ENCODE measurements at places on chromosomes 2 and 18.
A peak's percentile ranks its signal among the peaks of the same experiment; 100 is the strongest.

- DNase-seq = no peak
Observed at GRCh38 chr2:164514491-164514890, 106.8 kb downstream of the GRB14 start.

DNA sequence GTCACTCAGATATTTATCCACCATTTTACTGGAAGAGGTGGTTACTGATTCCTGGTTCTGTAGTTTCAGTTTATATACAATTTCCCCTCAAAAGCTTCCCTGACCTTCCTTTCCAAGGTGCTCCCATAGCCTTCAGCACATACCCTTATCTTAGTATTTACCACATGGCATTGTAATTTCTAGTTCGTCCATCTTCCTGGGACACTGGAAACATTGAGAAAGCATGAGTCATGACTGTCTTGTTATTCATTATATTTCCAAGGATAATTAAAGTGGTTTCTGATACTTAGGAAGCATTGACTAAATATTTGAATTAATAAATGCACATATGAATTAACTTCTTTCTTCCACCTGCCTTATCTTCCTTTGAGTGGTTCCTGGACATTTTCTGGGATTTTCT, 203.8 kb downstream of the ETAA1 start:
- peak; percentile 34 for DNase-seq

- DNase-seq = peak; percentile 24
Observed at GRCh38 chr2:69436596-69436937, 668 bp downstream of the NFU1 start.

DNA sequence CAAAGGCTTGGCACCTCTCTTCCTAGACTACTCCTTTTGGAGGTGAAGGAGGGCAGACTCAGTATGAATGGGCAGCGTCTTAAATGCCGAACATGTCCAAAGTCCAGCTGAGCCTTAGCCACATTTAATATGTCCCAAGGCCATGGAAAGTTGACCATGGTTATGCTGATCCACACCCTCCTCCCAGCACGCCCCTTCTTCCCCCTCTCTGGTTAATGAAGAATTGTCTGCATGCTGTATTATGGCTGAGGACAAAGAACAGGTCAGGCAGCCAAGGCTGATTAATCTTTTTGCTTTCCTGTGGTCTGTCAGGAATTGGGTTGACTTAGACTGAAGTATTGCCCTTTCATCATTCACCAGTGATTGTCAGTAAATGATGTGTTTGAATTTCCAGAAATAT, 5.8 kb upstream of the MYOM1 start:
- no peak for DNase-seq

DNA sequence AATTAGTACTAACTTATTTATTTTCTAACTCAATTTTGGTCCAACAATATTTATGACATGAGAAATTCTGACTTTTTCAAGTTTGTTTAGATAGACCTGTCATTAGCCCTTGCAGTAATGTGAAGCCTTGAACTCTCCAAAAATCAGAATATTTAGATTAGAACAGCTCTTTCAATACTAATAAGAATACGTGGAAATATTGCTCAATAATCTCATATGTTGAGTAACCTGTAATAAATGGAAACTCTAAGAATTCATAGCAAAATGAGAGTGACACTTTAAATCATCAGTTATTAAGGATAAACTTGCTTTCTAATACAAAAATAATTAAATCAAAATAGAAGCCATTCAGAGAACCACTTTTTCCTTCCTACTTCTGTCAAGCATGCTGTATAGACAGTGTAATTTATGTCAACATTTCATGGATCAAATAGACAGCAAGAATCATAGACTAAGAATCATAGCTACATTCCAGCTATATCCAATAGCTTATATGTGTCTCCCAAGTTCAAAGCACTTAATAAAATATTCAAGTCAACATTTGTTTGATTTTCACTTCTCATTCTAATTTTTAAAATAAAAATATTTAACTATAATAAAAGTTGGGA, 710.3 kb upstream of the SOX11 start:
- DNase-seq = no peak

DNA sequence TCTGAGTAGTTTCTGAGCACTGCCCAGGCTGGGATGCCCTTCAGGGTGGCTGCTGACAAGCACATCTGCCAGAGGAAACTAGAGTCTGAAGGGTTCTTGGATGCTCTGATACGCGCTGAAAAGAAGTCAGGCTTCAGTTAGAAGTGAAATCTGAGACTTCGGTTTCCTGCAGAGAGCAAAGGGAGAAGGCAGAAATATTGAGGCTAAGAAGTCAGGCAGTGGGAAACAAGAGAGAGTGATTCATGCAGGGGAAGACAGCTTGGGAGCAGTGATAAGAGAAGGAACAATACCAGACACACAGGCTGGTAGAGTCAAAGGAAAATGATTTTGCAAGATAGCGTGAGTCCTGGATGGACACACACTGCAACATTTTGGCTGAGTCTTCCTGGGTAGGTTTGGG, 51.0 kb upstream of the BOD1L2 start:
- no peak for DNase-seq

DNA sequence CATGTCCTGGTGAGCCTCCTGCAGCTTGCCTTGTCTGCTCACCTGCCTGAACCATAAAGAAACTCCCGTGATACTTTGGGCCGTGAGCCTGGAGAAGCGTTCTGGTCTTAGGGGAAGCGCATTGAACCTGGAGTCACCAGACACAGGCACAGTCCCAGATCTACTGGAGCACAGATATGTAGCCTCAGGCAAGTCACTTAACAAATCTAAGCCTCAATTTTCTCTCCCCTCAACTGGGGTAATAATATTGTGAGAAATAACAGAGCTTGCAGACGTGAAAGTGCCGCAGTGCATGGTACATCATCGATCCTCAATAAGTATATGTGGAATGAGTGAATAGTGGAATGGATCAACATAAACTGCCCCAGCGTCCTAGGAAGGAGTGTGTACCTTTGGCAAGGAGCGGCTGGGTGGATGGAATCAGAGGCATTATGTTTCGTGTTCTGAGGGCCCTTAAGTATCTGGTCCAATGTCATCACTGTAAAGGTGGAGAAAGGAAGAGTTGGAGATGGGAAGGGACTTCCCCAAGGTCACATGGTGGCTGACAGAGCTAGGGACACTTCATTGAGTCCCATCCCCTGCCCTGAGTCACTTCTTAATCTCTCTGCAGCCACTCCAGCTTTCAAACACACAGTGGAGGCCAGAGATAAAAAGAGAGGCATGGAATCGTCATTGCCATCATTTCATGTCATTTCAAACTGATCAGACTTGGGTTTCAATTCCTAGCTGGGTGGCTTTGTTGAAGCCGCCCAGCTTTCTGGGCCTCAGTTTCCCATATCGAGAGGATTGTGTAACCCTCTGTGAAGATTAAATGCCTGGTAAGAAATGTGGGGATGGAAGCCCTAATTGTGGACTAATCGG, 172.4 kb downstream of the DDX1 start:
- DNase-seq = no peak

GRCh38 chr2:121897335-121897970, 142.0 kb downstream of the TSN start:
- peak; percentile 40 for DNase-seq

- no peak for DNase-seq
Observed at GRCh38 chr2:121066526-121066925, 218.5 kb downstream of the TFCP2L1 start.

- no peak for DNase-seq
Observed at GRCh38 chr2:15851076-15851693, 89.2 kb upstream of the MYCN start.

- no peak for DNase-seq
Observed at GRCh38 chr2:145551686-145552085, 1031.8 kb upstream of the ZEB2 start.

- peak; percentile 61 for DNase-seq
Observed at GRCh38 chr18:12308386-12309100, 502 bp downstream of the TUBB6 start.

DNA sequence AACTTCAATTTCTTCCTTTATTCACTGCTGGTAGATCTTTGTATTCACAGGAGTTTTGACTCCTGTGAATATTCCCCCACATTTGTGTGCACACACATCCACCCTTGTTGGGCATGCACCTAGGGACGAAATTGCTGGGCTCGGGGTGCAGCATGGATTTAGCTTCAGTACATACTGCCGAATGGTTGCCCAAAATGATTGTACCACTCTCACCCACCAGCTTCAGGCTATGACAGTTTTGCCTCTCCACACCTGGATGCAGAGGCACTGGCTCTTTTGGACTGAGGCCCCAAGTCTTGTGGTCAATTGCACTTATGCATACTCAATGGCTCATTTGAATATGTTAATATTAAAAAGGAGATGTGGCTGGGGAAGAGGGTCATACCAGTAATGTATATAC, 65.1 kb upstream of the ODC1 start:
- no peak for DNase-seq

DNA sequence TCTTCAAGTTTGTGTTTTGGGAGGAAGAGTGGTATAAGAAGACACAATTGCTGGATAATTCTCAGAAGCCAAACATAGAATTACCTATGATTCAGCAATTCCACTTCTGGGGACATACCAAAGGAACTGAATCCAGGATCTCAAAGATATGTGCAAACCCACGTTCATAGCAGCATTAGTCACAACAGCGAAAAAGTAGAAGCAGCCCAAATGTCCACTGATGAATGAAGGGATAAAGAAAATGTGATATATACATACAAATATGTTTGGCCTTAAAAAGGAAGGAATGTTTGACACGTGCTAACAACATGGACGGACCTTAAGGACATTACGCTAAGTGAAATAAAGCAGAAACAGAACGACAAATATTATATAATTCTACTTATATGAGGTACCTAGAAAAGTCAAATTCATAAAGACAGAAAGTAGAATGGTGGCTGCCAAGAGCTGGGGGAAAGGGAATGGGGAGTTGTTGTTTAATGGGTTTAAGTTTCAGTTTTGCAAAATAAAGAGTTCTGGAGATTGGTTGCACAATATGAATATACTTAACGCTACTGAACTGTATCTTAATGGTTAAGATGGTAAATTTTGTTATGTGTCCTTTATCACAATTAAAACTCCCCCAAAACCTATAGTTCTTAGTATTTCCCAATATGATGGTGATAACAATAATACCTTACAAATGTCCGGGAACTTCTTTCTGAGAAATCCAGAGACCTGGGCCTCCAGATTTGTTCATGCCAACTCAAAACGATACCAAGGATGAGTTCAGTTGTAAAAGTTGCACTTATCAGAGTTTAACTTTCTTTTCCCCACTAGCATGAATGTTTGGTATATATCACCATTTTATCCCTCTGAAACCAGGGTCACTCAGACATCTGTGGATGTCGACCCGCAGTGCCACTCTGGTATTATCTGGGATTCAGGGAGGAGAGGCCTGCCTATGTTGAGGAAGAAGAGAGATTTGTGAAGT, 33.7 kb upstream of the WIPF1 start:
- no peak for DNase-seq

DNA sequence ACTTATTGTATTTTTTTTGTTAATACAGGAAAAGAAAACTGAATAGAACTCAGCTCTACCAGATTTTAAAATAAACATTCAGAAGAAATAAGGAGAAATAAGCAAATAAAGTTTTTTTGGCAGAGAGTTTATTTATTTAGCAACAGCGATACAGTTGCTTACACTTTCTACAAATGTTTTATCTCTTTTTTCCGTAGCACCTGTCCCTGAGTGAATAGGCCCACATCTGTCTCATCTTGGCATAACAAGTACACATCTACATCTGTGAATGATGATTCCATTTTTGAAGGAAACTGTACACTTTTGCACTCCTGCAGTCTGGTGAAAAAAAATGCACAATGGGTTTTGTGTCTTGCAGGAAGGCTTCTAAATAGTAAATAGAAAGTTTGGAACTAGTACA, 783.6 kb upstream of the ZEB2 start:
- DNase-seq = no peak

GRCh38 chr2:228559774-228560415, 378.4 kb upstream of the SPHKAP start:
- DNase-seq = no peak

GRCh38 chr2:1995081-1995480, 250.8 kb upstream of the PXDN start:
- DNase-seq = no peak

DNA sequence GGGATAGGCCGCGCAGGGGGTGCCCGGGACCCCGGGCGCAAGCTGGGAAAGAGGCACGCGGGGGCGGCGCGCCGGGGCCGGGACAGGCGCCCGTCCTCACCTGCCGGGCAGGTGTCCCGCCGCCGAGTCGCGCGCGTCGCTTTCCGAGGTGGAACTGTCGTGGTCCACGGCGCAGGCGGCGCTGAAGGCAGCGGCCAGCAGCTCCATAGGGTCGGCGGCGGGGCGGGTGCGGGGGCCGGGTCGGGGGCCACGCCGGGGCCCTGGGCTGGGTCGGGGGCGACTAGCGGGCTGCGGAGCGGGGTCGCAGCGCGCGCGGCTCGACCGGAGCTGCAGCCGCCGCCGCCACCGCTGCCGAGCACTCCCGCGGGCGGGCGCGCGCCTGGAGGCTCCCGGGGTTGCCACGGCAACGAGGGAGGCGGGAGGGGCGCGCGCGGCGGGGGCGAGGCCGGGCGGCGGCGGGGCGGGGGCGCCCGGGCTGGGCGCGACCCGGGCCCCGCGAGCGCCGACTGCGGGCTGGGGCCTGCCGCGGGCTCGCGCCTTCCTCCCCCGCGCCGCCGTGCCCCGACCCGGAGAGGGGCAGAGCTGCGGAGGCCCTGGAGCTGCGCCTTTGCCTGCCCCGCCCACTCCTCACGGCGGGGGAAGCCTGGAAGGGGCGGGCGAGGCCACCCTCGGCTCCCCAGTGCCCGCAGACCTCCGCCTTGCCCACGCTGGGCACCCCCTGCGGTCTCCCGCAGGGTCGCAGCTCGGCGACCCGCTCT, 57.9 kb downstream of the SNORC start:
- peak; percentile 30 for DNase-seq

DNA sequence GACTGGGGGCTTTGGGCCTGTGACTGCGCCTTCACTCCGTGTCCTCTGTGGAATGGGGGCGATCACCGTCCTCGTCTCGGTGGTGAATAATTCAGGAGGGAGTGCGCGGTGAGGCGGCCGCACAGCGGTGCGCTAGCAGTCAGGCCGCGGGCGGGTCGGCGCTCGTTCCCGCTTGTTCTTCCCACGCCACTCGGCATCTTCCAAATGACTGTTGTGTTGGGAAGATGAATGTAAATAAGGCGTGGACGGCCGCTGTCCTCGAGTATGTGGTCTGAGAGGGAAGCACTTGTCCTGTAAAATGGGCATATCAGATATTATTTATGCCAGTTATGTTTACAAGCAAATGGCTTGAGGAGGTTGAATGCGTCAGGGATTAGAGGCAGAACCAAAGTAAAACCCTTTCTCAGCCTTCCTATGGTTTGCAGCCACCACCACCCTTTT, 608 bp upstream of the VPS4B start:
- DNase-seq = no peak

DNA sequence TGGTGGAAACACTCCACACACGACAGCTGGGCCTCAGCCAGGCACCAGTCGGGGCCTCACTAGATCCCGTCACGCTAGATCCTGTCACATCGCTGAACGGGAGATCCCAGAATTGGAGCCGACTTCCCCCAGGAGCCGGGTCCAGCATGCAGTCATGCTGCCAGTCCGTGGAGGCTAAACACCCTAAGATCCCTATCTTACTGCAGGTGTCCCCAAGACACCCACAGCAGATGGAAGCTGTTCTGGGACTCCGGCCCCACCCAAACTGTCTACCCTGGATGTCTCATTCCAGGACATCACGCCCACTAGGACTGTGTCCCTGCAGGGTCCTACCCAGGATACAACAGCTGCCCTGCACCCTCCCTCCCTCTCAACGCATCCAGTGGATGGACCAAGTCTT, 23.4 kb downstream of the ZNF516 start:
- no peak for DNase-seq
